ENCODE measurements at places on chromosomes 2 and 18. TPM values are rescaled to one million over a fixed set of nuclear protein-coding genes. Genes with fewer than 3 reads are reported as not detected.

ASNSD1 gene
- total RNA-seq = 74.4 TPM

SKA1 gene
- 14.6 TPM for total RNA-seq

CDCA7 gene
- 12.0 TPM for total RNA-seq

DAW1 gene
- 17.5 TPM for total RNA-seq

CDH7 gene
- under 0.01 TPM for total RNA-seq

PPP1R7 gene
- total RNA-seq = 43.5 TPM

BOK gene
- 34.4 TPM for total RNA-seq
